Inflammatory macrophage treated with lipopolysaccharide for 4 hours (primary cell): ENCODE measurements at places on chromosomes 3 and 15.

DNA sequence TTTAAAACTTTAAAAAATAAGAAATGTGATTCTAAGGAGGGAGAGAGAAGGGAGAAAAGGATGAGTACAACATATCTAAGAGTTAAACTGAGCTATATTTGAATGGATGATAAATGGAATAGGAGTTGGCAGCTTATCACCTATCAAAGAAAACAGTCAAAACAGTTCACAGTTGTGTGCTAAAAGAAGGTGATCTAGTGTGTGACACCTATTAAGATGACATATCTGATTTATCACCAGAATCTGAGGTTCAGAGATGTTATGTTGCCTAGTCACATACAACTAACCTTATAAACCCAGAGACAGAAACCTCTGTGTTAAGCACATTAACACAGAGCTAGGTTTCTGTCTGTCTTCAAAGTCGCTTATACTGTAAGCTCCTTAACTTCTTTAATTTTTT is 3.0 kb downstream of the ATP13A3 start:
- DNase-seq: no peak

GRCh38 chr3:168707900-168708299 is 612.2 kb upstream of the GOLIM4 start:
- DNase-seq: no peak

DNA sequence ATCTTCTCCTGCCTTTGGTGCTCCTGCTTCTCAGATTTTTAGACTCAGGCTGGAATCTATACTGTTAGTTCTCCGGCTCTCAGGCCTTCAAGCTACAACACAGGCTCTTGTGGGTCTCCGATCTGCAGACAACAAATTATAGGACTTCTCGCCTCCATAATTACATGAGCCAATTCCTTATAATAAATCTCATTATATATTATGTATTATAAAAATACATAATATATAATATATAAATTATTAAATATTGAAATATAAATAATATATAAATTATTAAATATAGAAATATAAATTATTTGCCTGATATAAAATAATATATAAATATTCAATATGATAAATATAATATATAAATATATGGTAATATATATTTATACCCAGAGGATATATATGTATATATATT is 1214.0 kb downstream of the ROBO2 start:
- DNase-seq: no peak

- no peak for DNase-seq
Measured at GRCh38 chr3:45154641-45155147, 8.5 kb upstream of the CDCP1 start.

DNA sequence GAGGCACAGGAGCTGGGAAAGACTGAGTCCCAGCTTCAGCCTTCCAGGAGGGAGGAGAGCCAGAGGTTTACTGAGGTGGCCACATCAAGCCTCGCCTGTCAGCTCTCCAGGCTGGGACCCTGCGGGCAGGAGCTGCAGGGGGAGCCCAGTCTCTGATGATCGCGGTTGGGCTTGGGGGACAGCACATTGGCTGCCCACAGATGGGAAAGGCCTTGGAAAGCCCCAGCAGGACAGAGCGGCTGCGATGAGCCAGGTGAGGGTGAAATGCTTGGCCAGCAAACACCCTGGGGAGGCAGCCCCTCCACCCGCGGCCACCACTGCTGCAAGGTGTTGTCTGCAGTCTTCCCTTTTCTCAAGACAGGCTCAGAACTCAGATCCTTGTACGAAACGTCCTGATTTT is 31.2 kb downstream of the SEC61A1 start:
- DNase-seq: no peak

GRCh38 chr3:110859336-110859735 is 212.3 kb upstream of the NECTIN3 start:
- DNase-seq: no peak

DNA sequence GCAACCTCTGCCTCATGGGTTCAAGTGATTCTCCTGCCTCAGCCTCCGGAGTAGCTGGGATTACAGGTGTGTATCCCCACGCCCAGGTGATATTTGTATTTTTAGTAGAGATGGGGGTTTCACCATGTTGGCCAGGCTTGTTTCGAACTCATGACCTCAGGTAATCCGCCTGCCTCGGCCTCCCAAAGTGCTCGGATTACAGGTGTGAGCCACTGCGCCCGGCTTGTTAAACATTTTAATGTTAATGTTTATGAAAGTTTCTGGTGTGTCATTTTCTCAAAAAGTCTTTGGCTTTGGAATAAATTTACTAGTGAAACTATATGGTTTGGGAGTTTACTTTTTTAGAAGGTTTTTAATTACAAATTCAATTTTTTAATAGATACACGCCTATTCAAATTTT is 698.8 kb downstream of the MECOM start:
- DNase-seq: no peak

DNA sequence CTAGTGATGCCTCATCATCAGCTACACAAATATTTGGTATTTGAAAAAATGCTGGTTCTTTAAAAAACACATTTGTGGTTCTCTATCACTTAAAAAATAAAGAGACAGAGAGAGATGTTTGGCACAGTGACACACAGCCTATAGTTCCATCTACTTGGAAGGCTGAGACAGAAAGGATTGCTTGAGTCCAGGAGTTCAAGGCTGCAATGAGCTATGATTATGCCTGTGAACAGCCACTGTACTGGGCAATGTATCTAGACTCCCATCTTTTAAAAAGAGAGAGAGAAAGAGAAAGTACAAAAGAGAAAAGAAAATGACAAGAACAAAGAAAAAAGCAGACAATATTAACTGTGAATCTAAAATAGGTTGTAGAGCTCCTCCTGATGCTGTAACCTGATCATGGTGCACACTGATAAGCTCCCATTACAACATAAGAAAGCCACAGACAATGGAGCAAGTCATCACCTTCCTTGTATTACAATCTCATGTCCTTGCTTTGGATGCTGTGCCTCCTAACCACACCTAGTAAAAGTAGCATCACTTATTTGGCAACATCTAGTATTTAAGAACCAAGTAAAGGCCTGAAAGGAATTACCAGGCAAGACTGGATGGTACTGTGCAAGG is 31.7 kb upstream of the MAP4 start:
- no peak for DNase-seq

- no peak for DNase-seq
Measured at GRCh38 chr3:52406231-52406661, 38.7 kb downstream of the SEMA3G start.
